ENCODE measurements at places on chromosomes 3 and 15.

DNA sequence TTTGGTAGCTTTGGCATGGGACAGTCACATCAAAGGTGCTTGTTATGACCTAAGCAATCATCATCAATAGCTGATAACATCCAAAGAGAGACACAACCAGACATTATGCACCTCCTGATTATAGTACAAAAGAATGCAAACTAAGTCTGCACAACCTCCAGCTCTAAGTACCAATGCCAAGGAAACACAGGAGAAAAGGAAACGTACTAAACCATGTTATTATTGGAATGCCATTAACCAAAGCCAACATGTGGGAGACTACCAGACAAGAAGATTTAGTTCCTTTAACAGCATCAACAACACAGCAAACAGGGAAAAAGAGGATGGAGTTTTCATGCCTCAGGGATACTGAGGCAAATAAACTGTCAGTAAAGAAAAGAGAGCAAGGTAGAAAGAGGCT is 61.4 kb downstream of the CD47 start:
- no peak for DNase-seq

DNA sequence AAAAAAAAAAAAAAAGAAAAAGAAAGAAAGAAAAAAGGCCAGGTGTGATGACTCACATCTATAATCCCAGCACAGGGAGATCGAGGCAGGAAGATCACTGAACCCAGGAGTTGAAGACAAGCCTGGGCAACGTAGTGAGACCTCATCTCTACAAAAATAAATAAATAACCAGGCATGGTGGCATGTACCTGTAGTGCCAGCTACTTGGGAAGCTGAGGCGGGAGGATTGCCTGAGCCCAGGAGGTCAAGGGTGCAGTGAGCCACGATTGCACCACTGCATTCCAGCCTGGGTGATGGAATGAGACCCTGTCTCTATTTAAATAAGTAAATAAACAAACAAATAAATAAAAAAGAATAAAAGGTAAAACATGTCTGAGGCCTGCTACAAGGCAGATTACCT is 39.3 kb upstream of the LACTB start:
- no peak for DNase-seq

DNA sequence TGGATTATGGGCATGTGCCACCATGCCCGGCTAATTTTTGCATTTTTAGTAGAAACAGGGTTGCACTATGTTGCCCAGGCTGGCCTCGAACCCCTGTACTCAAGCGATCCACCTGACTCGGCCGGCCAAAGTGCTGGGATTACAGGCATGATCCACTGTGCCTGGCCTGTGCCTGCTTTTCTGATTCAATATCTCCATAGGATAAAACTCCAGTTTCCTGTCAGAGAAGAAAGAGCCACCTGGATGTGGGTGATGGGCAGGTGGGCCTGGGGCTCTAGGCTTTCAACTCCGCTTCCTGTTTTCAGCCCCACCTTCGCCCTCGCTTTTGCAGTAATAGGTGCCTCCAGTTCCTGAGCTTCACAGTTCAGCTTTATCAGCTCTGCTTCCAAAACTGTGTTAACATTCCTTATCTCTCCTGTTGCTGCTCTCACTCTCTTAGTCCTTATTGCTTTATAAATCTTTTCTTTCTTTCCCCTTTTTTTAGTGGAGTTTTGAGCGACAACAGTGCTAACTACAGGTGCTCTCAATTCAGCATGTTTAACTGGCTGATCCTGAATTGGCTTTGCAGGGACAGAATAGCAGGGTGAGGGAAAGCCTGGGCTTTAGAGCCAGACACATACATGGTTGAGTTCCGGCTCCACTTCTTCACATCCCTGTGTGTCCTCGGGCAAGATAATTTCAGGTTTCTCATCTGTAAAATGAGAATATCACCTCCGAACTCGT is 21.1 kb upstream of the PDE8A start:
- DNase-seq, result no peak

GRCh38 chr3:45187694-45188141 is 38.4 kb downstream of the TMEM158 start:
- no peak for DNase-seq

- no peak for DNase-seq
Measured at GRCh38 chr15:36696196-36696595, 116.8 kb downstream of the CDIN1 start.

DNA sequence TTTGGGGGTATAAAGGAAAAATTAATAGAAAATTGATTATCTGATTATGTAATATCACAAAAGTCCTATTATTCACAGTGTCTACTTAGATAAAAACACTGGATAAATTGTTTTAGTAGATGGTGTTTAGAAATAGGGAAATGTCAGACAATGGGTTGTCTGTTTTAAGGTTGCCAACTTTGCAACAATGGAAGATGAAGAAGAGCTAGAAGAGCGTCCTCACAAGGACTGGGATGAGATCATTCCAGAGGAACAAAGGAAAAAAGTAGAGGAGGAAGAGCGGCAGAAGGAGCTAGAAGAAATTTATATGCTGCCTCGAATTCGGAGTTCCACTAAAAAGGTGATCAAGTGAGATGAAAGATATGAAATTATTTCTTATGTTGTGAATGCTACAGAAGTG is 84.0 kb downstream of the CHD2 start:
- no peak for DNase-seq

Data from stimulated activated CD4-positive, alpha-beta T cell treated with anti-CD3 and anti-CD28 coated beads, TNF-alpha, amount 100 ng/mL, for 24 hours (primary cell).